ENCODE measurements at places on chromosomes 4 and X. TPM values are rescaled to one million over a fixed set of nuclear protein-coding genes. Genes with fewer than 3 reads are reported as not detected.
A peak's percentile ranks its signal among the peaks of the same experiment; 100 is the strongest.

The PTCHD1 gene
- total RNA-seq: not detected

DNA sequence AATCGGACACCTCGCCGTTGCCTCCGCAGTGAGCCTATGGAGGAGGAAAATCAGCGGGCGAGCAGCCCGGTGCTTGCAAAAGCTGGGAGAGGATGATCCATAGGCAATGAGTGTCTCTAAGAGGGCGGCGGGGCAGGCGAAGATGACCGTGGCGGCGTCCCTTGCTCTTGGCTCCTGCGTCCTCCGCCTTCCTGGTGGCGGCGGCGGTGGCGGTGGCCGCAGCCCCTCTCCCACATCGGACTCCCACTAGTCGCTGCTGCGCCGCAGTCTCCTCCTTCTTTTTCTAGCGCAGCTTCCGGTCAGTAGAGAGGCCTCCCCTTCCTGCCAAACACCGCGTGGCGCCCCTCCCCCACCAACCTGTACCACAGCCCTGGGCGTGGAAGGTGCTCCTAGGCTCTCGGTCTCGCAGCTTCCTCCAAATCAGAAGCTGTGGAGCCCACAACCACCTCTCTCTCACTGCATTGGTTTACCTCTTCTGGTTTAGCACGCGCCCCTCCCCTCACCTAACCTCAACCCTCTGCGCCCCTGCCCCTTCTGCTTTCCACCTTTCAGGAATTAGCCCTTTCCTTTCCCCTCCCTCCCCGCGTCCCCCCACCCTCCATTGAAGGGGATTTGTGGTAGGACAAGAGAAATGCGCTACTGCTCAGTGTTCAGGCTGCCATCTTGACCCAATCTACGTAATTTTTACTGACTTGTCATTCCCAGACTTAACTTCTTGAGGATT, at the start of gene SPIN3:
Gene SPIN3, minus strand, starts transcription at position 271 of the 724 bp plus-strand sequence. CDS start 594 bp downstream, outside the sequence.
- H3K27ac ChIP-seq: peak within 1 kb of the TSS; percentile 47
- no peaks in the 10 kb centered on the region for H3K36me3 ChIP-seq
- H3K27me3 ChIP-seq: no peaks in the 10 kb centered on the region
- peak; percentile 77 for DNase-seq
- H3K4me1 ChIP-seq: peaks cover 5% of the 10 kb centered on the region

GRCh38 chr4:119130365-119131065, 5.1 kb upstream of the MYOZ2 start:
- DNase-seq: no peak
- no peaks in the 10 kb centered on the region for H3K4me1 ChIP-seq
- no peaks in the 10 kb centered on the region for H3K36me3 ChIP-seq
- H3K4me3 ChIP-seq: no peak overlapping the region
- H3K27ac ChIP-seq: no peak overlapping the region
- no peaks in the 10 kb centered on the region for H3K27me3 ChIP-seq

DNA sequence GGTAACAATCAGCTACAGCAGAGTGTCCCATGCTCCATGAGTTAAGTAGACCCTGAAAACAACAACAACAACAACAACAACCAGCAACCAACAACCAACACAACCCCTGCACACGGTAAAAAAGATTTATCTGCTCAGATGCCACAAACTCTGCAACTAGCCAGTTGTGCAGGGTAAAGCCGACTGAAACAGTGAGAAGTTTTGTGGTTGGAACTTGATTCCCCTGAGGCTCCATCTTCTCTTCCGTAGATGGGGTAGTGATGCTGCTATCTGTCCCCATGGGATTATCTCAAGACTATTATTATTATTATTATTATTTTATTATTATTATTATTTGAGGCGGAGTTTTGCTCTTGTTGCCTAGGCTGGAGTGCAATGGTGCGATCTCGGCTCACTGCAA, 50.6 kb upstream of the RAPGEF2 start:
- DNase-seq: no peak
- H3K27me3 ChIP-seq: no peaks in the 10 kb centered on the region
- no peak overlapping the region for H3K4me3 ChIP-seq
- no peaks in the 10 kb centered on the region for H3K36me3 ChIP-seq

- H3K36me3 ChIP-seq: no peaks in the 10 kb centered on the region
- no peaks in the 10 kb centered on the region for H3K27me3 ChIP-seq
- H3K27ac ChIP-seq: no peak overlapping the region
- no peak overlapping the region for H3K4me3 ChIP-seq
- DNase-seq: no peak
These were observed 77.1 kb downstream of the RBM47 start for GRCh38 chr4:40552536-40552935.

The BBS7 gene
- total RNA-seq: 5.1 TPM

DNA sequence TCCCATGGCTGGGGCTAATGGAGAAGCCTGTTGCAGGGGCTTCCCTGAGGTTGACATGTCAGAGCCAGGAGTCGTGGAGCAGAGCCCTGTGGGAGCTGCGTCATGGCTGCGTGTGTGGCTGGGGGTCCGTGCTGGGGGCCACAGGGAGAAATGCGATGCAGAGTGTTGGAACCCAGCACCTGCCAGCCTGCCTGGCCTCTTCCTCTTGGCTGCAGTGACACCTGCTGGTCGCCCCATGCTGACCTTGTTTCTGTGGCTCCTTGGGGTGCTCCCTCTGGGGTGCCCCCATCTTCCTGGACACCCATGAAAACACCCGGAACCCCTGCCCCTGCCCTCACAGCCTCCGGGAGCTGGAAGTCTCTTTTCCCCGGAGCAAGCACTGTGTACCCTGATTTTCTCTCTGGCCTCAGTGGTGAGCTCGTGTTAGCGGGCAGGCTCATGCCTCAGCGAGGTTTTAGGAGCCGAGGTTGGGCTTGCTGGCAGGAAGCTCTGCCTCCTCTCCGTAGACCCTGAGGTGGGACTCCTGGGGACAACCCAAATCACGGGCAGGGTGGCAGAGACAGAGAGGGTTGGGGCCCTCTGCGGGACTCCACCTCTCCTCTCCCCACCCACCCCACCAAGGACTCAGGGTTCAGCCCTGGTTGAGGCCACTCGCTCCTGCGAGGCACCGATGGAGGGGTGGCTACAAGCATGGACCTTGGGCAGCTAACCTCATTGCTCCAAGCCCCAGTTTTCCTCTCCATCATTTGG, 103.7 kb downstream of the SORCS2 start:
- H3K4me1 ChIP-seq: no peaks in the 10 kb centered on the region
- DNase-seq: no peak
- no peak overlapping the region for H3K27ac ChIP-seq
- H3K36me3 ChIP-seq: no peaks in the 10 kb centered on the region

The PSAPL1 gene
- total RNA-seq: not detected

The FANCB gene
- 2.8 TPM for total RNA-seq

The SSX3 gene
- not detected for total RNA-seq

The KIT gene
- 0.49 TPM for total RNA-seq

DNA sequence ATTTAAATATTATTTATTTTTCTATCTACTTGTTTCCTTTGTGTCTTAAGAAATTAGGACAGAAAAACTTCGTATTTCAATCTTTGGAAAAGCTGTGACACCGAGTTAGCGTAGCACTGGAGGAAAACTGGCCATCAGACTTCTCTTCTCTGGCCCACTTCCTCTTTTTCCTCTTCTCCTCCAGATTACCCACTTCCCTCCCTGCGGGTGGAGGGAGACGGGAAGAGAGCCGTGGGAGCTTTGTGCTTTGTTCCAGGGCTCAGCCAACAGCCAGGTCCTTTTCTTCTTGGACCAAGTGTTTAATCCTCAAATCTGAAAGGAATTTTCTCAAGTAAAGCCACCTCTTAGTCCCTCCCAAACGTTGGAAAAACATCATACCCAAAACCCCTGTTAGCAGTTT, 29.7 kb downstream of the OFD1 start:
- no peaks in the 10 kb centered on the region for H3K27me3 ChIP-seq
- H3K27ac ChIP-seq: no peak overlapping the region
- no peaks in the 10 kb centered on the region for H3K4me1 ChIP-seq
- H3K36me3 ChIP-seq: peaks cover 88% of the 10 kb centered on the region
- H3K4me3 ChIP-seq: no peak overlapping the region
- no peak for DNase-seq

The CCDC120 gene
- total RNA-seq: 10.2 TPM

DNA sequence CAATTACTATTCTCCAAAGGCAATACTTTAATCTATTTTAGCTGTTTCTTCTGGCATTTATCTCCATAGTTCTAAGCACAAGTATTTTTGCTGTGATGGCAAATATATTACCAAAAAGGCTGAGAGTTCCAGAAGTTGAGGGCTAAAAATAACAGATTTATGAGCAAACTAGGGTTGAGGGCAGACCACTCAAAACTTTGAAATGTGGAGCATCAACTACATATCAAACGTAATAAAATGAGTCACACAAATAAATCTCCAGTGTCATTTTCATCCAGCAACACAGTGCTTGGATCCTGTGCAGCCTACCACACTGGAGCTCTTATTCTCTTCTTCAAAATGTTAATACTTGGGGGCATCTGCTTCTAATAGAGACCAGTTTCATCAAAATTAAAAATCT, 163.9 kb downstream of the HS3ST1 start:
- no peaks in the 10 kb centered on the region for H3K4me1 ChIP-seq
- no peaks in the 10 kb centered on the region for H3K27me3 ChIP-seq
- no peaks in the 10 kb centered on the region for H3K36me3 ChIP-seq
- H3K27ac ChIP-seq: no peak overlapping the region
- H3K4me3 ChIP-seq: no peak overlapping the region

DNA sequence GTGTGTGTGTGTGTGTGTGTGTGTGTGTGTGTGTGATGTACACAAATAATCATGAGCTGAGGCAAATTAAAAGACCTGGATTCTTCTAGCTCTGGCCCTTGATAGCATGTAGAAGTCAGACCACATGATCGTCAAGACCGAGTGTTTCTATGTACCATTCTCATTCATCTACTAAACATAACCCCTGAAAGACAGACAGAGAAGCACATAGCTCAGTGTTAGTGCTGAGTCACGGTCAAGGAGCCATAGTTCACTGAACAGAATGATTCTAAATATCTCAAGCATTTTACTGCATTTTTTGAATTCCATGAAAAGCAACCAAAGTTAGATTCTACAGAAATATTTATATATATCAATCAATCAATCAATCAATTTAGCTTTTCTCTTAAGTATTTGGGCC, 412.3 kb upstream of the CXorf51A start:
- H3K4me1 ChIP-seq: no peaks in the 10 kb centered on the region
- no peak for DNase-seq
- no peak overlapping the region for H3K27ac ChIP-seq
- H3K4me3 ChIP-seq: no peak overlapping the region
- no peaks in the 10 kb centered on the region for H3K27me3 ChIP-seq

The ARMCX2 gene
- total RNA-seq: 1.4 TPM

GRCh38 chrX:129984111-129984958, 1.9 kb downstream of the BCORL1 start:
- H3K27ac ChIP-seq: no peak overlapping the region
- H3K36me3 ChIP-seq: no peaks in the 10 kb centered on the region
- H3K4me3 ChIP-seq: no peak overlapping the region
- peak; percentile 37 for DNase-seq

The CACNA1F gene
- 0.69 TPM for total RNA-seq

- no peak for DNase-seq
- no peak overlapping the region for H3K27ac ChIP-seq
- H3K27me3 ChIP-seq: peaks cover 8% of the 10 kb centered on the region
- no peaks in the 10 kb centered on the region for H3K4me1 ChIP-seq
- no peak overlapping the region for H3K4me3 ChIP-seq
These were observed 207.7 kb downstream of the MGST2 start for GRCh38 chr4:139873111-139873860.

DNA sequence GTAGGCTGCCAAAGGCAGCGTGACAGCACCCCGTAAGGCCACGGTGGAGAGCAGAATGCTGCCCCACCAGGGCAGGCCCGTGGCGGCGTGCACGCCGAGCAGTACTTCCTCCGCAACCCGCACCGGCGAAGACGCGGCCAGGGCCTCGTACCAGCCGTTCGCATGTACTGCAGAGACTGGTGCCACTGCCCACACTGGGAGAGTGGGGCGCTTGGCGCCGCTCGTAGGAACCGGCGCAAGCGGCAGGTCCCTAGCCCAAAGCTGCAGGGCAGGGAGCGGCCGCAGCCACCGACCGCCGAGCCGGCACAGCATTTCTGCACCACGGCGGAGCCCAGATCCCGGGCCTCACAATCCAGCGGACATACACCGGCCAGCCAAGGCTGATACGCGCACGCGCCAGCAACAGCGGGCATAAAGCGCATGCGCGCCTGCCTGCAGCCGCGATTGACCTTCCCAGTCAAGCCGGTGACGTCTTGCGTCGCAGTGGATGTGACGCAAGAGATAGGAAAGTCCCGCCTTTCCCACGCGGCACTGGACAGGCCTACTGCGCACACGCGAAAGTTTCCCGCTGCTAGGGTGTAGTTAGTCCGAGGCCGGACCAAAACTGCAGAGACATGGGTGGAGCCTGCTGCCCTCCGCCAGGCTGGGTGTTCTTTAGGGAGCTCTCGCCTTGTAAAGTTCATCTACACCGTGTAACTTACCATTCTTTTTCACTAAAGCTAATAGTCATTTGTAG, at the start of gene COX18:
Gene COX18, minus strand, starts transcription at position 379 of the 736 bp plus-strand sequence. Its CDS starts 67 bp downstream, at position 312.
- peak within 1 kb of the TSS; percentile 99 for H3K27ac ChIP-seq
- peaks cover 33% of the 10 kb centered on the region for H3K4me1 ChIP-seq
- H3K4me3 ChIP-seq: peak within 1 kb of the TSS; percentile 98
- H3K27me3 ChIP-seq: no peaks in the 10 kb centered on the region
- H3K36me3 ChIP-seq: peaks cover 4% of the 10 kb centered on the region

The TLR10 gene
- 0.44 TPM for total RNA-seq

The CENPI gene
- total RNA-seq: 1.1 TPM

The MAGEB1 gene
- total RNA-seq: not detected

The TMPRSS11D gene
- not detected for total RNA-seq

DNA sequence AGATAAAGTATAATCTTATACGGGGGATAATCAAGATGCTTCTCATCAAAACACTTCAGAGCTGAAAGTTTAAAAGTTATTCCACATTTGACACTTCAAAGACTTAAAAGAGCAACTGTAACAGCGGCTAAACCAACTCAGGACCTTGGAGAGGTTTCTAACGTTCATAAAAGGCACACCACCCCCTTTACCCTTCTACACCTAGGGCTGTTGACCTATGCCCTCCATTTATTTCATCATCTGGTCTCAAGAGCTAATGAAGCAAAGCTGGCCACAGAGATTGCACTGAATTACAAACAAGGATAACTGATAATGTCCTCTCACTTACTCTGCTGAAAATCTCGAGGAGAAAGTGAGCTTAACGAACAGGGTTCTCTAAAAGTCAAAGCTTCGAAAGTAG, 1.1 kb upstream of the RPS6KA6 start:
- H3K27me3 ChIP-seq: no peaks in the 10 kb centered on the region
- no peaks in the 10 kb centered on the region for H3K4me1 ChIP-seq
- H3K36me3 ChIP-seq: no peaks in the 10 kb centered on the region
- no peak overlapping the region for H3K4me3 ChIP-seq
- DNase-seq: no peak

DNA sequence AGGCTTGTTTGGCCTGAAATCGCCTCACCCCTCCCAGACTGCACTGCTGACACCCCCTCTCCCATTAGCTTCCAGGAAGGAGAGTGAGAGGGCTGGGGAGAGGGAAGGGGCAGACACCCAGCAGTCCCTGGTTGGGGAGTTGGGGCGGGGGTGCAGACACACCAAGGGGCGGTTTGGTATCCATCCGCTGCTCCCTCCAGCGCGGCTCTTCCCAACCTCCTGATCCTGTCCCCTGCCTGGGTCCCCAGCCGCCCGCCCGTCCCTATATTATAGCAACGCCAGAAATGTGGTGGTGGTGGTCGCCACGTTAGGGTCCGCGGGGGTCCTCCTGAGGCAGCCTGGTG, 24.9 kb downstream of the GPRASP3 start:
- no peaks in the 10 kb centered on the region for H3K27me3 ChIP-seq
- H3K4me1 ChIP-seq: peaks cover 2% of the 10 kb centered on the region
- H3K4me3 ChIP-seq: no peak overlapping the region
- no peak overlapping the region for H3K27ac ChIP-seq
